Effector CD8-positive, alpha-beta T cell (primary cell): ENCODE measurements at places on chromosomes 3 and 15.

DNA sequence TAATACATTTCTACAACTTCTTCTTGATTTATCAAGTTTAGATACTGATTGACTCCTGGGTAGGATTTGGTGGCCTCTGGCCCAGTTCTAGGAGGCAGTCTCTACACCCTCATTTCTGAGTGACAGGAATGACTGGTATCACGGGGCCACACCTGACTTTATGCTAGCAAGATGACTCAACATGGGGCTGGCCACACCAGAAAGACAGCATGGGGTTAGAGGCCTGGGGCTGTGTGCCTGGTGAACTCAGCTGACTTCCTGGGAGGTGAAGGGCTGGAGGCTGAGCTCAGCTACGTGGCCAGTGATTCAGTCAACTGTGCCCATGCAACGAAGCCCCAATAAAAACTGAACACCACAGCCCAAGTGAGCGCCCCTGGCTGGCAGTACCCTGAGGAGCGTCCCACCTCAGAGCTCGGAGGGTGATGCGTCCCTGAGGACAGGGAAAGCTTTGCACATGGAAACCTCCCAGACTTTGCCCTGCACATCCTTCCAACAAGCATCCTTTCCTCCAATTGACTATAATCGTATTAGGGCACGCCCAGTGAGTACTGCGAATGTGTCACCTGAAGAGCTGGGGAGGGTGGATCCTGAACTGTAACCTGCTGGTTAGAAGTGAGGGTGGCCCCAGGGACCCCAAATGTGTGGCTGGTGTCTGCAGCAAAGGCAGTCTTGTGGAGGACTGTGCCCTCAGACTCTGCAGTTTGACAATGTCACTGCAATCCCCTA lies 57.2 kb downstream of the NIPA2 start:
- DNase-seq = no peak

GRCh38 chr3:5473471-5473870 lies 286.0 kb downstream of the EDEM1 start:
- no peak for DNase-seq

GRCh38 chr15:58732625-58733363 lies 16.7 kb downstream of the ADAM10 start:
- no peak for DNase-seq

- DNase-seq = no peak
Measured at GRCh38 chr3:173799060-173799816, 401.7 kb downstream of the NLGN1 start.

DNA sequence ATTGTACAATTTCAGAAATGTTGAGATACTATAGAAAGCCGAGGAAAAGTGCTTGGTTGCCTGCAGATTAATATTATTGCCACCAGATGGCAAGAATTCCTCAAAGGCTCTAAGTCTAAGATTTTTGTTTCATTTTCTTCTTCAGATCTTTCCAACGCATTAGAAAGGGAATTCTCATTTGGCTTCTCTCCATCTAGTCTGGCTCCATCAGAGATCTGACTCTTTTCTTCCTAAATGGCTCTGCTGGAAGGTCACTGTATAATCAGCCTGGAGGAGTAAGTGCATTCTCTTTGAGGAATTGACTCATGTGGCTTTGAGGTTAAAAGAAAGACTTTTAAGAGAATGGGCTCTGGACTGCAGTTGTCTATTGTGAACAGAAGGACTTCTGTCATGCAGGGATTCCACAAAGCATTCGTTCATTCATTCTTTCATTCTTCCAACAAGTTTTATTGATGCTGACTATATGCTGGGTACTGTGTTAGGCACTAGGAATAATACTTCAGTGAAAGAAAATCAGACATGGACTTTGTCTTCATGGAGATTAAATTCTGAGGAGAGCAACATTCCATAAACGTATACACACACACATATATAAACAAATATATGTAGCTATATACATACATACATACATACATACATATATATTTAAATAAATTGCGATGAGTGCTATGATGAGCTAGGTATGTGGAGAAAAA lies 55.3 kb downstream of the SLC28A2 start:
- no peak for DNase-seq

- DNase-seq = no peak
Measured at GRCh38 chr15:36815786-36816185, 236.4 kb downstream of the CDIN1 start.

DNA sequence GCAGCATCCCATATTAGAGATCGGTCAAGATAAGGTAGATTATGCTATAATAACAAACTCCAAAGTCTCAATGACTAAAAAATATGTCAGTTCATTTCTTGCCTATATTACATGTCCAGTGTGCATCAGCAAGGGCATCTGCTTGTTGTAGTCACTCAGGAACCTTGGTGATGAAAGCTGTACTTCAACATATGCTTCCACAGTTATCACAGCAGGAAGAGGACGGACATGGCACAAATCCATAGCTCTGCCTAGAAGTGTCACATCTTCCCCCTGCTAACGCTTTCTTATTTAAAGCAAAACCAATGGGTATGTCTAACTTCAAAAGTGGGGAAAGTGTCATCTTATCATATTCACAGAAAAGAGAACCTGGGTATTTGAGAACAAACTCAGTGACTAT lies 20.0 kb upstream of the PIAS1 start:
- no peak for DNase-seq

- no peak for DNase-seq
Measured at GRCh38 chr3:177337541-177338331, 140.5 kb upstream of the TBL1XR1 start.

DNA sequence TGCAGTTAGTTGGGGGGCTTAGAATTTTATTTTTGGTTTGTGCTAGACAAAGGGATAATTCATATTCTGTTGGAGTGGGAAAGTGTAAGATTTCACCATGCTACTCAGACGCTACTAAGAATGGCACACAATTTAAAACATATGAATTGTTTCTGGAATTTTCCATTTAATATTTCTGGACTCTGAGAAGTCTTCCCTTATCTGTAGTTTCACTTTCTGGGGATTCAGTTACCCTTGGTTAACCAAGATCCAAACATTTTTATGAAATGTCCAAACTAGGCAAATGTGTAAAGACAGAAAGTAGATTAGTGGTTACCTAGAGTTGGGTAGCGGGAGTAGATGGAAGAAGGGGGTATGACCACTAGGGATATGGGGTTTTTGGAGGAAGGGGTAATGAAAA lies 53.1 kb downstream of the TCF12 start:
- DNase-seq = no peak

GRCh38 chr3:133115176-133115575 lies 77.0 kb downstream of the TMEM108 start:
- DNase-seq = no peak

- DNase-seq = no peak
Measured at GRCh38 chr3:70606018-70606417, 293.6 kb upstream of the MDFIC2 start.

- DNase-seq = no peak
Measured at GRCh38 chr15:37907136-37907535, 27.3 kb upstream of the TMCO5A start.

GRCh38 chr3:117463276-117464115 lies 753.9 kb downstream of the TUSC7 start:
- no peak for DNase-seq

GRCh38 chr3:172283841-172284357 lies 164.4 kb downstream of the GHSR start:
- DNase-seq = no peak

DNA sequence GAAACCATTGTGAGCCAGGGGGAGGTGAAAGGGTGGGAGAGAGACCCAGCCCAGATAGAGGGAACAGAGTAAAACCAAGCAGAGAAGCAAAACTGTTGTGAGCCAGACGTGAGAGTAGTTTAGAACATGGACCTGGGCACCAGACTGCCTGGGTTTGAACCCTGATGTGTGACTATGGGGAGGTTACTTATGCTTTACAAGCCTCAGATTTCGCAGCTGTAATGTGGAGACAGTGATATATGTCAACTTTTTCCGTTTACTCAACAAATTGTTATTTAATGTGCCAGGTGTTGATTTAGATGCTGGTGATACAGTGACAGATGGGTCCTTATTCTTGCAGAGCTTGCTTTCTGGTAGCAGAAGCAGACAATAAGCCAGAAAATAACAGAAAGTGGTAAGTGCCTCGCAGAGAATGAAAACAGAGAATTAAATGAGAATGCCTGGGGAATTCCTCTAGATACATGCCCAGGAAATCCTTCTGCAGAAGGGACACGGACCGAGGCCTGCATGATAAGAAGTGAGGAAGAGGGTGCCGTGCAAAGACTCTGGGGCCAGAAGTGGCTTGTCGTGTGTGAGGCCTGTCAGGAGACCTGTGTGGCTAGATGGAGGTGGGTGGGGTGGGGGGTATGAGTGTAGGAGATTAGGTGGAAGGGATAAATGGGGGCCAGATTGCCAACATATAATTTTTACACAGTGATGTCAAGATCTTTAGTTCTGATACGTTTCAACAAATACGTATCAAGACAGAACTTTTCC lies 15.0 kb downstream of the KAT2B start:
- no peak for DNase-seq

- no peak for DNase-seq
Measured at GRCh38 chr3:123951522-123952447, 9.2 kb downstream of the CCDC14 start.

GRCh38 chr3:162897291-162897690 lies 1400.7 kb downstream of the OTOL1 start:
- DNase-seq = no peak

- no peak for DNase-seq
Measured at GRCh38 chr3:110378481-110378880, 693.1 kb upstream of the NECTIN3 start.

DNA sequence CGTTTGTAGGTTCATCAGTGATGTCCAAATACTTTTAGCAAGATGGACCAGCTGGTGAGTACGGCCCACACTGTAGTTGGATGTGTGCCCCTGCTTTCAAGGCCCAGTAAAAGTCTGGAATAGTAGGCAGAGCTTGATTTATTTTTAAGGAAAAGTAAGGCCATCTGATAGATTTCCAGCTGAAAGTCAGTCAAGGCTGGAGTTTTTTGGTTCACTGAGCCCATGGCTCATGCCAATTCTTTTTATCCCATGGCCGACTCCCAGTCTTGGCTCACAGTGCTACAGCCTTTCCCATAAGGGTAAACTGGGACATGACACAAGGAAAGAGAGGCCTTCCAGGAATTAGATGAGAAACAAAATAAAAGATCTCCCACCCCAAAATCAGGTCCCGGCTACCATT lies 13.5 kb downstream of the CCDC80 start:
- no peak for DNase-seq

GRCh38 chr3:190499122-190499521 lies 14.8 kb upstream of the IL1RAP start:
- no peak for DNase-seq

DNA sequence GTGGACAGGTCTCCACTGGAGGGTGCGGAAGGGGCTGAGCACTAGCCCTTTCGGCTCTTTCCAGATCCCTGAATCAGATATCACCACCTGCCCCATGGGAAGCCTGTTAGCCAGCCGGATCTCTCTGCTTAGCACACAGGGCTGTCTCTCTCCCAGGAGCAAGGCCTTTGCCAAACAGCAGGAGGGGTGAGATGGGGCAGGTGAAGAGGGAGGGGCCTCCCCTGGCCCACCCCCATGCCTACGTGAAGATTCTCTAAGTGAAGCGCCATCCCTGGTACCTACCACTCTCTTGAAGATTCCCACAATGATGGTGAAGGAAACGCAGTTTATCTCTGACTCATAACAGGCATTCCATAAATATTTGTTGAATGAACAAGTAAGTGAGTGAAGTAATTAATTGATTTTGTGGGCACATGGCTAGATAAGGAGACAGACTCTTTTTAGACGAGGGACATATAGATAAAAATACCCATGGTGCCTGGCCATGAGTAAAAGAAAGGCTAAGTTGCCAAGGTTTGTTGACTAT lies 19.6 kb upstream of the HCN4 start:
- no peak for DNase-seq

- DNase-seq = no peak
Measured at GRCh38 chr15:96053781-96054428, 276.6 kb upstream of the NR2F2 start.

- no peak for DNase-seq
Measured at GRCh38 chr3:43004282-43004681, 25.2 kb downstream of the GASK1A start.
